Skin of body (tissue), 3 donors: ENCODE measurements at places on chromosomes 11 and 22.
A peak's percentile ranks its signal among the peaks of the same experiment; 100 is the strongest.

- DNase-seq = no peak
Measured at GRCh38 chr11:45266676-45267020, 19.5 kb downstream of the SYT13 start.

DNA sequence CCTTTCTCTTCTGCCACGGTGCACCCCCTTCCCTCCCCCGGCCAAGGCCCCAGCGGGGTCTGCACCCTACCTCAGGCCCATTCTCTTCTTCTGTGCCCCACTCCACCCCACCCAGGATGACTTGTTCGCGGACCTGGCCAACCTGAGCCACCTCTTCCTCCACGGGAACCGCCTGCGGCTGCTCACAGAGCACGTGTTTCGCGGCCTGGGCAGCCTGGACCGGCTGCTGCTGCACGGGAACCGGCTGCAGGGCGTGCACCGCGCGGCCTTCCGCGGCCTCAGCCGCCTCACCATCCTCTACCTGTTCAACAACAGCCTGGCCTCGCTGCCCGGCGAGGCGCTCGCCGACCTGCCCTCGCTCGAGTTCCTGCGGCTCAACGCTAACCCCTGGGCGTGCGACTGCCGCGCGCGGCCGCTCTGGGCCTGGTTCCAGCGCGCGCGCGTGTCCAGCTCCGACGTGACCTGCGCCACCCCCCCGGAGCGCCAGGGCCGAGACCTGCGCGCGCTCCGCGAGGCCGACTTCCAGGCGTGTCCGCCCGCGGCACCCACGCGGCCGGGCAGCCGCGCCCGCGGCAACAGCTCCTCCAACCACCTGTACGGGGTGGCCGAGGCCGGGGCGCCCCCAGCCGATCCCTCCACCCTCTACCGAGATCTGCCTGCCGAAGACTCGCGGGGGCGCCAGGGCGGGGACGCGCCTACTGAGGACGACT is 15.9 kb downstream of the RTN4RL2 start:
- no peak for DNase-seq

- no peak for DNase-seq
Measured at GRCh38 chr22:47055073-47055355, 292.6 kb downstream of the TBC1D22A start.

DNA sequence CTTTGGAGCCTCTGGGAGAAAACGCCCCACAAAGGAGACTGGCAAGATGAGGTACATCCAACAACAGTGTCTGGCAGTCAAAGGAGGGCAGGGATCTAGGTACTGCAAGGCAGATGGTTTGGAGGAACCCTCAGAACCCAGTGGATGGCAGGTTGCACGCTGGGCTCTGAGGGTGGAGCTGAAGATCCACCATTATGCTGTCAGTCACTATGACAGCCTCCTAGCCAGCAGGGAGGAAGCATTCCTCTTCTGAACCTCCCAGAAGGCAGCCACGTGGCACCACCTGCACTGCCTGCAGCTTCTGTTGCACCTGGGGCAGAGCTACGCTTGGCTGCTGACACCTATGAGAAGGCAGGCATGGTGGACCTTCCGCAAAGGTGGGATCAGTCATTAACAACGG is 40.2 kb downstream of the HTR3A start:
- no peak for DNase-seq

GRCh38 chr22:37185646-37186227 is 2.3 kb downstream of the C1QTNF6 start:
- no peak for DNase-seq

- no peak for DNase-seq
Measured at GRCh38 chr22:32583074-32583682, 108.6 kb downstream of the FBXO7 start.

- DNase-seq = no peak
Measured at GRCh38 chr11:67435031-67435726, 2.3 kb downstream of the PTPRCAP start.

DNA sequence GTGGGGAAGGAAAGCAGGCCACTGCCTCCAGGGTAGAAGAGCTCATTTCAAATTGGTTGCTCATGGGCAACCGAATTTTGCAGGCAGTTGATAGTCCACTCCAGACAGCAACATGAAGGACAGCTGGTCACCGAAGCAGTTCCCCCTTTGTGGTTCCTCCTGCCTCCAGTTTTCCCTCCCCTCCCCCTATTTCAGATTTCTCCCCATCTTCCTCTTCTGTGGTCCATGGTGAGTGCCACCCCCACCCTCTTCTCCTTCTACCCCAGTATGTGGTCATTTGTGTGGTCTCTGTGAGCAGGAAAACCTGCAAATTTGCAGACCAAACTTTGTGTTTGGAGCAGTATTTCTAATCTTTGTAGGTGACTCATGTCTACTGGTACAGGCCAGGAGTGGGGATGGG is 38.2 kb upstream of the PAK1 start:
- no peak for DNase-seq

GRCh38 chr11:62553080-62553838 is 6.7 kb upstream of the AHNAK start:
- peak; percentile 95 for DNase-seq

- DNase-seq = peak; percentile 36
Measured at GRCh38 chr11:14300661-14301304, 58.2 kb downstream of the RRAS2 start.

- DNase-seq = no peak
Measured at GRCh38 chr22:43287441-43287840, 55.7 kb downstream of the SCUBE1 start.

- DNase-seq = peak; percentile 42
Measured at GRCh38 chr11:16871368-16871767, 132.9 kb downstream of the C11orf58 start.

GRCh38 chr11:62132689-62133293 is 9.0 kb downstream of the INCENP start:
- DNase-seq = no peak

DNA sequence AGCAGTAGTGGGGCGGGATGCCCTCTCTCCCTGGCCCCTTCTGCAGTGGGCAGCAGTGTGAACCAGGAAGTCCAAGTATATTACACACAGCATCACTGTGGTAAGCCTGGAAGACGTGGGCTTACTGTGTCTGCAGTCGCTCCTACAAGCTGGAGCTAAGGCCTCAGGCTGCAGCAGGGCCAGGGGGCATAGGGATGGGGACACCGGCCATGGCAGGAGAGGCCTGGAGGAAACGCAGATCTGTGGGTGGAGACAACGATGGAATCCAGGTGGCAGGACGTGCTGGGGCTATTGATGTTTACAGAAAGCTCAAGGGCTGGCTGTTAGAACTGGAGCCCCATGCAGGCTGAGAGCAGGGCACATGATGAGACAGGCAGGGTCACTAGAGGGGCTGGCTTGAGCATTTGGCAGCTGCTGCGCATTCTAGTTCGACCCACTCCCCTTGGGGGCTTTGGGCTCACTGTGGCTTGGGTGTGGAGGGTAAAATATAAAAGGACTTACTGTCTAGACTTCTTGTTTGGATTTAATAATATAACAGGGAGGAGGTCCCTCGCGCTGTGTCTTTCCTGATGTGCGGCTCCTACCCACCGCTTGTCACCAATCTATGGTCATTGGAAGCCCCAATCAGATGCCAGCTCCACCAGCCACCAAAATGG is 539.5 kb downstream of the TBC1D22A start:
- no peak for DNase-seq

DNA sequence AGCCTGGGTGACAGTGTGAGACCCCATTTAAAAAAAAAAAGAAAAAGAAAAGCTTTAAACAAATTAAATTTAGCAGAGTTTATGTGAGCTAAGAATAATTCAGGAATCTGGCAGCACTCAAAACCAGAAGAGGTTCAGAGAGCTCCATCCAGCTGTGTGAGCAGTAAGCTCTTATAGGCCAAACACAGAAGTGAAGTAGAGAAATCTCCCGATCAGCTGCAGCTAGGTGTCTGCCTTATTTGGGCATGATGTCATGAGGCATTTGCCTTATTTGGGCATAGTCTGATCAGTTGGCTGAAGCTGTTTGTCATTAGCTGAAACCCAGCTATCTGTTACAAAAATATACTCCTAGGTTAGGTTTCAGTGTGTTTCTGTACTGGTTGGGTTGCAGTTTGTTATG is 8.2 kb downstream of the MS4A15 start:
- DNase-seq = no peak

- peak; percentile 84 for DNase-seq
Measured at GRCh38 chr11:94623120-94623735, 56.1 kb downstream of the PIWIL4 start.

GRCh38 chr11:14114269-14114668 is 151.7 kb downstream of the SPON1 start:
- no peak for DNase-seq

DNA sequence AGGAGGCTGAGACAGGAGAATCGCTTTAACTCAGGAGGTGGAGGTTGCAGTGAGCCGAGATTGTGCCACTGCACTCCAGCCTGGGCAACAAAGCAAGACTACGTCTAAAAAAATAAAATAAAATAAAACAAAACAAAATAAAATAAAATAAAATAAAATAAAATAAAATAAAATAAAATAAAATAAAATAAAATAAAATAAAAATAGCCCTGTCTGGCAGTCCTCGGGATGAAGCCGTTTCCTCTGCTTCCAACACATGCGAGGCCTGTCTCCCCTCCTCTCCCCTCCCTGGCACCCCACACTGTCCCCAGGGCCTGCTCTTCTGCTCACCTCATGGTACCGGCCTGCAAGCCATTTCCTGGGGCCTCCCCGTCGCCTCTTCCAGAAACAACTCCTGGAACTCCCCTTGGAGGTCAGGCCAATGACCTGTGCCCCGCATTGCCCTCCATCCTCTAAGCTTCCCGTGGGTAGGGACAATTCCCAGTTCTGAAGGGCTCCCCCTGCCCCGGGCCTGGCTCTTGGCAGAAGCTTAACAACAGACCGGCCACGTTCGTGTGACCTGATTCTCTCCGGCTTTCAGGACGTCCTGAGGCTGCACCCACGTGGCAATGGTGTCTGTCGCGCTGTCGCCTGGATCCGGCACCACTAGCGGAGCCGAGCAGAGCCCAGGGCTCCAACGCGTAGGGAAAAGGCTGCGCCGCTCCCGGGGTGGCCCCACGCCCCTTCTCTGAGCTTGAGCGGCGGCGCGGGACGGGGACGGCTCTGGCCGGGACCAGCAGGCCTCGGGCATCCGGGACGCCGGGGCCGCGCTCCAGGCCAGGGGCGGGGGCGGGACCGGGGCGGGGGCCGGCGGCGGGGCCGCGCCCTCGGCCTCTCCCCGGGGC is 456 bp upstream of the PARVB start:
- DNase-seq = peak; percentile 19

DNA sequence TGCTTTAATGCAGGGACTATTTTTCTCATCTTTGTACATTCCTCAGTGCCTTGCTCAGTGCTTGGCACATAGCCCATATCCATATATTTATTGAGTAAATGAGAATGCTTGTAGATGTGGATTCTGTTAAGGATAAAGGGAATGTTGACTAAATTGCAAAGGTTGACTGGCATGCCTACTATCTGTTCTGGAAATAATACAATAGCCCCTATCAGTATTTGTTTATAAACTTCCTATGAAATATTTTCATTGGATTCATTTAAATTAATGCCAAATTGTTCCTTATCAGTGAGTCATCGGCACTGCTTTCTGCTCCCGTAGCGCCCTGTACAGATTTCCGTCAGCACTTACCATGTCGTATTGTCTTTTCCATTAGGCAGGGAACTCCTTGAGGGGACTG is 8.0 kb downstream of the RNF121 start:
- no peak for DNase-seq

DNA sequence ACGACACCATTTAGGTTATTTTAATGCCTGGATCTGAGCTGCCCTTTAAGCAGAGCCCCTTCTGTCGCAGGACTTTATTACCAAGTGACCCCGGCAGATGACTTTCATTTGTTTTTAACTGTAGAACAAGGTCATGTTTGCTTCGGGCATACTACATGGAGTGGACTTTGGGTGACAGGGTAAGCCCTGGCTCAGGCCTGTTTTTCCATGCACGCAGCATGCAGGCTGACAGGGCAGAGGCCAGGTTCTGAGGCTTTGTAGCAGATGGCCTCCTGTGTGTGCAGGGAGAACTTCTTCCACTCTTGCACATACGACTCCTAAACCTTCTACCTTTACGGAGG is 50.5 kb downstream of the SNX19 start:
- no peak for DNase-seq

- DNase-seq = no peak
Measured at GRCh38 chr11:7551571-7551970, 37.8 kb downstream of the PPFIBP2 start.

GRCh38 chr11:79122759-79123158 is 318.1 kb downstream of the TENM4 start:
- no peak for DNase-seq

- DNase-seq = peak; percentile 57
Measured at GRCh38 chr11:86523738-86524619, 148.4 kb downstream of the ME3 start.

DNA sequence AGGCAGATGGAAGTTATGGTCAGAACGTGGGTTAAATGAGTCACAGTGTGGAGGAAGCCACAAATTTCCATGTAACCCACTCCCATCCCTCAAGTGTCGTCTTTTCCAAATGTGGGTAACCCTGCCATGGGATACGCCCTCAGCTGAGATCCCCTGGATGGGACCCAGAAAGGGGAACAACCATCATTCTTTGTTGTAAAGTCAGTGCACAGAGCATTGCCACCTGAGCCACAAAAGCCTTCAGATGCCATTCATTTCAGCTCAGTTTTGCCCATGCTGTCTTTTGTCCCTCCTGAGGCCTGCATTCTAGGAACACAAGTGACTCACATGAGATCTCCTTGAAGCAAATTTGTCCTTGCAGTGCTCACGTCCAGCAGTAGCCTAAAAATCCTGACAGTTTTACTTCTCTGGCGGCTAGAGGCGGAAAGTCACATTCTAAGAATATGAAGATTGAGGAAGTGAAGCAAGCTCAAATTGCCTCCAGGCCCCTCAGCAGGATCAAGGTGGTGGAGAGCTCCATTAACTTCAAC is 30.6 kb downstream of the MMP13 start:
- no peak for DNase-seq

- no peak for DNase-seq
Measured at GRCh38 chr11:16226245-16226644, 130.1 kb downstream of the SOX6 start.
